ENCODE measurements at places on chromosomes 5 and 9.

GRCh38 chr5:140883373-140883772 is 1.4 kb downstream of the PCDHA13 start:
- no peak for DNase-seq

- no peak for DNase-seq
Observed at GRCh38 chr5:38532165-38532669, 24.2 kb downstream of the LIFR start.

DNA sequence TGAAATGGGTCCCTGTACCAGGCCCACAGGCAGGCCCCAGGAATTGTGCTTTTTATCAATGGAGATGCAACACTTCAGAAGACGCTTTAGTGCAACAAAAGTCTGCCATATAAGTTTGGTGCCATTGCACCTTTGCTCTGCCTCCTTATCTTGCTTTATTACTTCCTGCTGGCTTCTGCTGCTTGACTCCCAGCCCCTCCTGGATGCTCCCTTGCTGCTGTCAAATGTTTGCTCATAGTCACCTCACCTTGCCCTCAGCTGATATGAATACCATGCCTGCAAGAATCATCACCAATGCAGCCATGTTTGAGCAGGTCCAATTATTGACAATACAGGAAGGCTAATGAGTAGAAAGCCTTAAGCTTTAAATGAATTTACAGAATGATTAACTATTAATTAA is 25.4 kb downstream of the MEGF10 start:
- DNase-seq: no peak

DNA sequence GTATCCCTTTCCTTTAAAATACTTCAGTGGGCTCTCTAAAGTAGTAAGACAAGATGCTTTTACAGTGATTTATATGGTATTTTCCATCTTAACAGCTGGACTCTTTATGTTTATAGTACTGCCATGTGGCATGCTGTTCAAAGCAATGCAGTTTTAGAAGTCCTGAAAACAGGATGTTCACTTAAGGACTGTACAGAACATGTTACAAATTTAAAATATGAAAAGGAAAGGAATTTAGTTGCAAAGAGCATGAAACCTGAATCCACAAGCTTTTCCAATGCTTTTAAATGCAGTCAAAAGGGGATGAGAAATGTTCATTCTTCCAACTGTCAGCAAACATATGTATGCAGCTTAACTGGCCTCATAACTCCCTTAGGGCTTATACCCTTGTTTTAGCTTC is 580.2 kb downstream of the EFNA5 start:
- no peak for DNase-seq

- DNase-seq: no peak
Observed at GRCh38 chr5:44183753-44184152, 205.5 kb downstream of the FGF10 start.

GRCh38 chr9:81388831-81389230 is 300.5 kb downstream of the TLE1 start:
- DNase-seq: no peak

- DNase-seq: no peak
Observed at GRCh38 chr5:116527582-116527981, 47.0 kb downstream of the SEMA6A start.

GRCh38 chr5:129361441-129362025 is 98.6 kb upstream of the ADAMTS19 start:
- DNase-seq: no peak

DNA sequence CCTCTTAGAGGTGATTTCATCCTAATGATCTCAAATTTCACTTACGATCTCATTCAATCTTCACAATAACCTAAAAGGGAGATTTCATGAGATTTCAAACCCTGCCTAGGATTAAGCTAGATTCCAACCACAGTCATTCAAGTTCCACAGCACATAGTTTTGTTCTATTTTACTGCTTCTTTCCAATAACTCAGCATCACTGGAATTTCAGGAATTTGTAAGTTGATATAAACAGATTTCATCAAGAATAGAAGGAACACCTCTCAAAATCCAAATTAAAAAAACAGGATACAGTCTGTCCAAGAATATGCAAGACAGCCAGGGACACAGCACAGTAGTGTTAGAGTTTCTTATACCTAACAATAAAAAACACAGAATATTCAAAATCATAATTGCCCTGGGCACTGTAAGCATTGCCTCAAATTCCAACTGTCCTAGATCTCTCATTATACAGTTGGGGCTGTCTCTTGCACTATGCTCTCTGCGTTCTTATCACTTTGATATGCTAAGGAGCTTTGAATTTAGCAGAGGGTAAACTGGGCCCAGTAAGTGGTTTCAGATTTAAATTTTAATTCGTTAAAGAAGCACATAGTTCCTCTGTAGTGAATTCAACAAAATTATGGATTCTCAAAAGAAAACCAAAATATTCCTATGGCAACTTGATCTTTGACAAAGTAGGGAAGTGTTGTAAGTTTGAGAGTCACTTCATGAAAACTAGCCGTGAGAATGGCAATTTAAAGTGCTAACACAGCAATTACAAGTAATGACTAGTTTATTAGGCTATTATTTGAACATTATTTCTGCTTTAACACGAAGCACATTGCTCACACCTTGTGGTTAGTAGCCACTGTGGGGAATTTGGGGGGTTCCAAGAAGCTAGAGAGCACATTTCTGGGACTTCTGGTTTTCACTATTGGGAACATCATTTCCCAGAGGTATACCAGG is 478.6 kb upstream of the C9orf72 start:
- DNase-seq: no peak

DNA sequence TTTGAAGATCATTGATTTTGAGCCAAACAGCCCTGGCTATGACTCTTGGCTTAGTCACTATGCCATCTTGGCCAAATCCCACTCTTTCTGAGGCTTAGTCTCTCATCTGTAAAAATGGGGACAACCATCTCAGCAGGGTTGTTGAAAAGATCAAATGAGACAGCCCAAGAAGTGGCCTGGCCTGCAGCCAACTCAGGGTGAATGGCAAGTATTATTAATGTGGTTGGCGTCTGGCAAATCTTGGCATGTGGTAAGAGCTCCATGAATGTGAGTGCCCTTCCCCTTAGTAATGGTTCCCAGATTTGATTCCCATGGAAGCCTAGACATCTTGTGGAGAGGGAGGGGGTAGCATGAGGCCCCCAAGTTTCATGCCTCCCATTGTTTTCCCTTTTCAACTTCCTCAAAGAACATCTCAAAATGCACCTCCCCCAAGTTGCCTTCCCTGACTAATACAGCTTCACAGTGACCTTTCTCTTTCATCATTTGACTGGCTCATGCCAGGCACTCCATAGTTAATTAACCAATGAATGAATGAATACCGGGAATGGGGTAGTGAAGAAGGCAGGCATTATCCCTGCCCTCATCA is 11.8 kb upstream of the TGFBI start:
- peak; percentile 66 for DNase-seq

DNA sequence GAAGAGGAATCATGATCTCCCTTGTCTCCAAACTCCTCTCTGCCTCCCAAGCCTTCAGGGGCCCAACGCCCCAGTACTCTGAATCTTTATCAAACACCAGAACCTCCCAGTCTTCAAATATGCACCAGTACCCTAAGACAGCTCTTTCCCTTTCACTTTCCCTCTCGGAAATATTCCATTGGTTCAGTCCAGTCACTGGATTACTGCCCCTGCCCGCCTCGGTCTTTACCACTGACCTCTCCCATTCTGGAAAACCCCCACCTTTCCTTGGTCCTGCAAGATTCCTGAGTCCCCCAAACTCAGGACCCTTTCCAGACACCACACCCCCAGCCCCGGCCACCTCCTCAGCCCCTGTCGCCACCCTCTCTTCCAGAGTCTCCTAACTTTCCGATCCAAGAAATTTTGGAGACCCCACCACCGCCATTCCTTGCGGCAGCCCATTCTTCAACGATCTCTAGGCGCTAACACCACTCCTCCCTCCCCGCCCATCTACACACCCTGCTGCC is 674 bp downstream of the C5orf15 start:
- no peak for DNase-seq

GRCh38 chr5:83488271-83488670 is 16.7 kb downstream of the VCAN start:
- DNase-seq: no peak

GRCh38 chr9:123997665-123998277 is 13.8 kb upstream of the LHX2 start:
- no peak for DNase-seq

- no peak for DNase-seq
Observed at GRCh38 chr5:33769196-33769595, 122.6 kb downstream of the ADAMTS12 start.

DNA sequence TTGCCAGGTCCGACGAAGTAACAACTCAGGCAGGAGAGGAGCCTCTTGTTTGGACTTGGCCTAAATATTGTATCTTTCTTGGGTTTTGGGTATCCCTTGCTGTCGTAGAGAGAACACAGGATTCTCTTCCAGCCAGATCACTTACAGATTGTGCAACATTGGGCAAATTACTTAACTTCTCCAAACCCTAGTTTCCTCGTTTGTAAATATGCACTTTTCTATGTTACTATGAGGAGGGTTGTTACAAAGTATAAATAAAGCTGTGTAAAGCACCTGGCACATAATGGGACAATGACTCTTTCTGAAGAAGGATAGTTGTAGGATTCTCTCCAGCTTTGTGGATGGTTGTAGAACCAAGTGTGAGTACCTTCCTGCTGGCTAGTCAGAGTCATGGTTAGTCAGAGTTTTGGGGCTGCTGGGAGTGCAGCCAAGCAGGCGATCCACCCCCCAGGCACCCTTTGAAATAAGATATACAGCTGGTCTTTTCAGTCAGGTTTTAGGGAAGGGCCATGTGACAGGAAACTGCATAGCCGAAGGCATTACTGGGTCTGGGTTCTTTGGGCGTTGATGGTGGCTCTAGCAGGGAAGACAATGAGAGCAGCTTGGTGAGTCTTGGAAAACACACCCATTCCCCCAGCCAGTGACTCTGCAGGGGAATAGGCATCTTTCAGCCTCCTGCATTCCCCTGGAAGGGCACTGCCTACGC is 49.9 kb upstream of the GDNF start:
- DNase-seq: peak; percentile 88

GRCh38 chr9:135256581-135257354 is 169.3 kb downstream of the OLFM1 start:
- DNase-seq: no peak
